ENCODE measurements at places on chromosomes 11 and 22.

DNA sequence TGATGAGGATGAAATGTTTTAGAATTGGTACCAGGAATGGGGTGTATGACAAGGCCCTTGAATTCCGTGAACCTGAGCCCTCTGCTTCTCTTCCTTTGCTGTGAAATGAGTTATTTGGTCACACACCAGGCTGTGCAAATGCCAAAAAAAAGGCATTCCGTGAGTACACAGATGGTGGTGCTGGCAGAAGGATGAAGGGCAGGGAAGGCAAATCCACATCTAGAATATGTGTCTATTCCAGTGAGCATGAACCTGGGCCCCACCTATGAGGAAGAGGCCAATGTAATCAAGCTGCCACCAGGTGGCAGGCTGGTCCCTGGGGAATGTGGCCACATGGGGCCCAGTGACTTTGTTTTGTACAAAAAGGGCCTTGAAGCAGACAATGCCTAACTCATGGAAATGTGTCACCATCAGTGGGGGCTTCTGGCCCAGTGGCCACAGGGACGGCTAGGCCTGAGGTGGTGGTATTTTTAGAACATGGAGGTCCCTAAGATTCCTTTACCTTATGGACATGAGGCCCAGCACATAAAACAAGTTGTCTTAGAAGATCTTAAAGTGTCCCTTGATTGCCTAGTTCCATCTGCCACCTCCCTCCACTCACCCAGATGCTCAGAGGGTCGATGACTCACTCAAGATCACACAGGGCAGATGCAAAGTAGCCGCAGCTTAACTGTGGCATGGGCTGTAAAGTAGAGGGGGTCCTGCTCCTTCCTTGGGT, 3.9 kb upstream of the RNF215 start:
- DNase-seq, result peak; percentile 58

DNA sequence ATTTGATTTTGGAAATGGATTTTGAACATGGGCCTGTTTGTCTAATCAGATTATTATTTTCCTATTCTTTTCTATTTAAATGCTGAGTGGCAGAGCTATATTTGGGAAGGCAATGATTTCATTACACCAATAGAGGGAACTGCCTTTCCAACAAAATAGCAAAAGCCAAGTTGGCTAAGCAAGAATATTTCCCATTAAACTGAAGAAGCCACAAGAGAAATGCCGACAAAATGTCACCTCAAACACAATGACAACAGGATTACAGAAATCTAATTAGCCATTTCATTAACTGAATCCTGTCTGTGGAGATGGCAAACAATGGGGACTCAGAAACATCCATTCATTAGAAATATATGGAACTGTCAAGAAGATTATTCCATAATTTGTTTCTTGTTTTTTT, 1593.1 kb upstream of the RAG2 start:
- no peak for DNase-seq

GRCh38 chr11:69819541-69820070, 390 bp upstream of the FGF3 start:
- DNase-seq, result no peak

DNA sequence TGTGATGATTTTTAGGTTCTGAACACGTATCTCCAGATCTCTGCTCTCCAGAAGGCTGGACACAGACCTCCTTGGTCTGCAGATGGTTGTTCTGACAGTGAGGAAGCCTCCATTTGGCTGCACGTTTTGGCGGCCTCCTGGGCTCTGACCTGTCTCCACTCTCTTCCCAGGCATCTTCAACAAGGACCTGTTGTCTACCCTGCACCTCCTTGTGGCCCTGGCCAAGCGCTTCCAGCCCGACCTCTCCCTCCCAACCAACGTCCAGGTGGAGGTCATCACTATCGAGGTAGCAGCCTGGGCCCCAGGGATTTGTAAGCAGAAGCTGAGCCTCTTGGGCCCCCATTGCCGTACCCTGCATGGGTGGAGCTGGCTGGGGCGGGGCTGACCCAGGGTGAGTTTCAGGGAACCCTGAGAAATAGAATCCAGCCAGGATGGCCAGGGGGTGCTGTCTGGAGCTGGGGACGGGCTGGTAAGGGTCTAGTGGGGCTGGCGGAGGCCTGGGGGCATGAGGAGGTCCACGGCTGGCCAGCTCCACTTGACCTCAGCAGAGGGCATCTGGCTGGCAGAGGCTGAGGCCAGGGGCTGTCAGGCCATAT, 9.8 kb downstream of the PARVG start:
- DNase-seq, result no peak

- no peak for DNase-seq
Measured at GRCh38 chr22:40423310-40423688, 52.9 kb downstream of the SGSM3 start.

DNA sequence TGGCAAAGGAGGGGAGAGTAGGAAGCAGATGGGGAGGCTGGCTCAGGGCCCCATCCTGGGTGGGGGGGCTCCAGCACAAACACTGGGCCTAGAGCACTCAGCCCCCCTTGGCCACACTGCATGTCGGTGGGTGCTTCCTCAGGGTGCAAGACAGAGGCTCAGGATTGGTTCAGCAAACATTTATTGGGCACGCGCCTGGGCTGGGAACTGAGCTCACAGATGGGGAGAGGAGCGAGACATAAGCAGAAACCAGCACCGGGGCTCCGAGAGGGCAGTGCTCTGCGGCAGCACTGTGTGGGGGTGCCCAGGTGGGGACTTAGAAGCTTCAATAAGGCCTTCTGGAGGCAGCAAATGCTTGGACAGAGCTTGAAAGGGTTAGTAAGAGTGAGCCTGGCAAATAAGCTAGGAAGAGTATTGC, 12.1 kb upstream of the EHD1 start:
- no peak for DNase-seq
